ENCODE measurements at places on chromosomes 3 and 15.

DNA sequence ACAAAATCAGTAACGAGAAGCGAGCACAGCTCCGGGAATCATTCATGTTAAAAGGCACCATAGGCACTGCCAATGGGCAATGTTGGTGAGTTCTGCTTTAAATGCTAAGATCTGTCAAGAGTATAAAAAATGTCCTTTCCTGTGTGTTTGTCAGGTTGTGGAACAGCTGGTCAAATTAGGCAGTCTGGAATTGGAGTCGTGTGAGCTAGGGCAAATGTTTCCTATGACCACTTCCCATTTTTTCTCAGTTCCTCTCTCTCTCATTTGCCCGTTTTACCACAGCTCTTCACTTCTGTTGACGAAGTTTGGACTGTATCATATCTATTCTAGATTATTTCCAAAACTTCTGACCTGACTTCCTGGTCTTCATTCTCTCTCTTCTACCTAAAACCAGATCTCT lies 60.8 kb upstream of the GOLIM4 start:
- no peak for DNase-seq

GRCh38 chr15:59886441-59886840 lies 117.7 kb upstream of the FOXB1 start:
- DNase-seq = no peak

DNA sequence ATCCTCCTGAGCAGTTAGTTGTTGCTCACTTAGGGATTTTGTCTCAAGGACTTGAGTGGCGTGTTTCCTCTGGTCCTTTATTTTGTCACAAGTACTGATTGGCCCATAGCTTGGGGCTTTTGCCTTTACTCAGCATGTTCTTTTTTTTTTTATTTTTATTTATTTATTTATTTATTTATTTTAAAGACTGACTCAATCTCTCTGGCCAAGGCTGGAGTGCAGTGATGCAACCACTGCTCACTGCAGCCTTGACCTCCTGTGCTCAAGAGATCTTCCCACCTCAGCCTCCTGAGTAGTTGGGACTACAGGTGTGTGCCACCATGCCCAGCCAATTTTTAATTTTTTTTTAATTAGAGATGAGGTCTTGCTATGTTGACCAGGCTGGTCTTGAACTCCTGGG lies 223.9 kb upstream of the TPM1 start:
- DNase-seq = no peak

DNA sequence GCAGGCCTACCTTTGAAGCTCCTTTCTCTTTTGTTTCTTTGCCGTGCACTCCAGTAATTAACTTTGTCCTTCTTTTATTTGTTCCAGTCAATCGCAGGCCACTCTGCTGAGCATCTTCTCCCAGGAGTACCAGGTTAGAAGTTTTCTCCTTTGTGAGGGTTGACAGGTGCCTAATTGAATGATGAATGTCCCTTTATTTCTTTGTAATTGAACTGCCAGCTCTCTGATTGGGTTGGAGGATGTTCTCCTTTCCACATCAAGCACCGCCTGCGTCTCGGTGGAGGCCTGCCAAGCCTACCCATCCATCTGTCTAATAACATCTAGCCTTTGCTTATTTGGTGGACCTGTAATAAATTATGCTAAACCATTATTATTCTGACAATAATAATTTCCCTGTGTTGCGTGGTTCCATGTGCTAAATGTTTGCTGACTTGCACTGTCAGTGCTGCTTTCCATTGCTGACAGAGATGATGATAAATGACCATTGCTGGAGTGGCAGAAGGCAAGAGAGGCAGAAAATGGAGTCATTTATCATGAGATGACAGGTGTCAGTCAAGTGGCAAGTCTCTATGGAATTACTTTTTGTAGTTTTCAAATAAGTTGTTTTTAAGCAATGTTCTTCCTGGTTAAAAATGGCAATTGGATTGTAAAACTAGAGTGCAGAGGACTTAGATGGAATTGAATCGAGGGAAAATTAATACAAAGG lies 64.9 kb downstream of the CDIN1 start:
- DNase-seq = no peak

- no peak for DNase-seq
These were observed 56.3 kb downstream of the CORO2B start for GRCh38 chr15:68635141-68635540.

DNA sequence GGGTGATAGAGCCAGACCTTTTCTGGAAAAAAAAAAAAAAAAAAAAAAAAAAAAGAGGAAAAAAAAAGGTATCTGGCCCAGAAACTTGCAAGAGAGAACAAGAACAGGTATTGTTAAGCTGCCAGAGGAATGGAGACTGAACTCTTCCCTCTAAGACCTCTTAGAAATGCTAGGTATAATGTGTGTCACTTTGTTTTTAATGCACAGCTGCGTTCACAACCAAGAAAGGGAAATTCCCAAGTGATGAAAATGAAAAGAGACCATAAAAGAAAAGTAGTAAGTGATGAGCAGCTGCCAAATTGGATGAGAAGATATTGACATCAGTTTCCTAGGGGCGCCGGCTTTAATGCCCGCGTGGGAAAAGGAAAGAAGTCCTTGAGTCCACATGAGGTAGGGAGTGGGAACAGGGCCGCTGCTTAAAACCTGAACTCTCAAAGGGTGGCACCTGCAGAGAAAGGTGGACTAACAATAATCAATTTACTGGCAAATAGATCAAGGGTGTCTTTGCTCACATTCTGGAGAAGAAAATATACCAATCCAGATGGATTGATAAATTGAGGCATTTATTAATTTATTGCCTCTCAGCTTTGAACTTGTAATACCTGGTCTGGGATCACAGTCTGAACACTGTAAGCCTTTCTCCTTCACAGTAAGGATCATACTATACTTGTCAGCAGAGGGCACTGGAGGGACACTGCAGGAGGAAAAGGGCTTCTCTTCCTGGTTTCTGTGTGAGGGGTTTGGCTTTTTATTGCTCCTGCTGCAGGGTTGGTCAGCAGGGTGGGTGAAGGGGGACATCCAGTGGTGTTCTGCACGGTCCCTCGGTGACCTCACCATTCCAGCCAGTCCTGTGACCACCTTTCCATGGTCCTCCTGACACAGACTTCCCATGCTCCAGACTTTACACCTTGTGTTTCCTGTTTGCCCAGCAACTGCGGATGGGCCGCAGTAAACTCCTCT lies 131.6 kb downstream of the AQP9 start:
- DNase-seq = peak; percentile 41

DNA sequence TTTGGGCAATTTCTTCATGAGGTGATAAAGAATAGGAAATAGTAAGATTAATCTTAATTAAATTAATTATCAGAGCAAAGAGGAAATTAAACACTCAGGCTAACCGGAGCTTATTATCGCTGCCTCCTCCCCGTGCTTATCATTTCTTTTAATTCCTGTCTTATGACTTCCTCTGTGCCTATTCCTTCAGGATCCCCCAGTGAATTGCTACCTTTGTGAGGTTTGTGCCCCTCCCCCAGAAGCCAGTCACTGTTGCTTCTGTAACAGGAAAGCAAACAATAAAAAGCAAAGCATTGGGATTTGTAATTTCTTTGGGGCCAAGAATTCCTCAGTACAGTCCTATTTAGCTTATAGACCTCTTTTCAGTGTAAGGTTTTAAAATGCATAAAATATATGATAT lies 164.5 kb downstream of the CADPS start:
- no peak for DNase-seq

DNA sequence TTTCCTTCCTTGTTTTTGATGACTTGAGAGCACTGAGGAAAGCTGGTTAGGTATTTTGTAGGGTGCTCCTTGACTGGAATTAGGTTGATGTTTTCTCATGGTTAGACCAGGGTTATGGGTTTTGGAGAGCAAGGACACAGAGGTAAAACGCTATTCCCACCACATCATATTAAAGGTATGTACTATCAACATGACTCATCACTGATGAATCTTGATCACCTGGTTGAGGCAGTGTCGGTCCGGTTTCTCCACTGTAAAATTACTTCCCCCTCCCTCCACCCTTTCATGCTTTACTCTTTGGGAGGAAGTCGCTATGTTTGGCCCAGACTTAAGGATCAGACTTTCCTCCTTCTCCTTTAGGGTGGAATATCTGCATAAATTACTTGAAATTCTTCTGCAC lies 201.6 kb downstream of the EDEM1 start:
- no peak for DNase-seq

DNA sequence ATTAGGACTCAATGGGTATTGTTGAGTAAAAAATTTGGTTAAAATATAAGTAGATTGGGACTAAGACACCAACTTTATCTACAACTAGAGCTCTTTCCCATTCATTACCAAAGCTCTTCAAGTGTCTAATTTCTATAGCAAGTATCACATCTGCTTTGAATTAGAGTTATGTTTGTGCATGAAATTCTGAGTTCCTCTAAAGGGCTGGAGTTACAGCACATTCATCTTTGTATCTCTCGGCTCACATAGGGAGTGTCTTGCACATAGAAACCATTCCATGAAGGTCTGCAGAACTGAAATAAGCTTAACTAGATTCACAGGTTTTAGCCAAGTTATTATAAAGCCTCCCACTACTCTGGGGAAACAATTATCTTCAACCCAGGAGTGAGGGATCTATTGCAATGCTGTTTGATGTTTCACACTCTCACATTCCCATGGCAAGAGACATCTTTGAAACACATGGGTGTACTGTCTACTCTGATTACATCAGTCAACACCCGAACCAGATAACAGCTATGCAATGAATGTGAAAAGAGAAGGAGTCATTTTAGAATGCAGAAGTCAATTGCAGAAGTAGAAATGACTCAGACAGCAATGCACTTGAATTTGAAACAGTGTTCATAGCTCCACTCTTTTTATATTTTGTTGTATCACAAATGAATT lies 93.1 kb upstream of the KBTBD8 start:
- no peak for DNase-seq

- no peak for DNase-seq
These were observed 10.4 kb upstream of the ACAP2 start for GRCh38 chr3:195453236-195453635.

GRCh38 chr15:74889883-74890664 lies at the start of gene MPI:
Gene MPI, plus strand, starts transcription at chr15:74890042. Its CDS starts 32 bp downstream, at chr15:74890074.
- DNase-seq = no peak

DNA sequence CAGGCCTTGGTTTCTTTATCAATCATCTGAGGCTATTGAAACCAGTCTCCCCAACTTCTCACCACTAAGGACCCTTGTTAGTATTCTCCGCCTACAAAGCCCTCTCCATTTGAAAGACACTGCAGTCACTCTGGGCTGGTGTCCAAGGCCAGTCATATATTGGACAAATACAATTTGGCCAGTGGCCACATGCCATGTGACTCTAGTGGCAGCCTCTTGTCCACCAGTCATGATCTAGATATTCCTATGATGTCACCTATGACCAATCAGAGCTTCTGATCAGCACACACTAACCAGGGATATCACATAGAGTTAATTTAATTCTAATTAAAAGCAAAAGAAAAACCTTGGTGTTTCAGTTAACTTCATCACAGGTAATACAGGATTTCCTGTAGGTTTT lies 68.2 kb downstream of the RAB11A start:
- peak; percentile 84 for DNase-seq

DNA sequence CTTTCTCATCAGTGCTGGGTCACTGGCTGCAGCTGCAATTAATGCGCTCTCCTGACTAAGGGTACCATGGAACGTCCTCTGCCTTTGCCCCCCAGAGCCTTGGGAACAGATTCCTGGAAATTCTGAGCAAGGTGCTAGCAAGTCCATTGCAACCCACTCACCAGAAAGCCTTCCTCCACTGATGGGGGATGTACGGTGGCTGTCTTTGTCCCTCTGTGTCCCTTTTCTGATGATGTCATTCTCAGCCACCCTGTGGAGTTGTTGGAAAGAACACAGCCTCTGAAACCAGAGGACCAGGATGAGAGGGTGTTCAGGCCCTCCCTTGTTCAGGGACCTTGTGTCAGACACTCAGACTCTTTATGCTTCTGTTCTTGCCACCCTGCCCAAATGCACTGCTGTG lies 38.1 kb upstream of the ZBTB38 start:
- DNase-seq = no peak

DNA sequence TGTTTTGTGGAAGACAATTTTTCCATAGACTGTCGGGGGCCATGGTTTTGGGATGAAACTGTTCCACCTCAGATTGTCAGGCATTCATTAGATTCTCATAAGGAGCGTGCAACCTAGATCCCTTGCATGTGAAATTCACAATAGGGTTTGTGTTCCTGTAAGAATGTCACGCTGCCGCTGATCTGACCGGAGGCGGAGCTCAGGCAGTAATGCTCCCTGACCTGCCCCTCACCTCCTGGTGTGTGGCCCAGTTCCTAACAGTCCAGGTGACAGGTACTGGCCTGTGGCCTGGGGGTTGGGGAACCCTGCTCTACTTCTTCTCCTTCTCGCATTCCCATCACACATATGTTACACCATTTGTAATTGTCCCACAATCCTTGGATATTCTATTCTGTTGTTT lies 11.0 kb downstream of the CHRNA7 start:
- DNase-seq = no peak

DNA sequence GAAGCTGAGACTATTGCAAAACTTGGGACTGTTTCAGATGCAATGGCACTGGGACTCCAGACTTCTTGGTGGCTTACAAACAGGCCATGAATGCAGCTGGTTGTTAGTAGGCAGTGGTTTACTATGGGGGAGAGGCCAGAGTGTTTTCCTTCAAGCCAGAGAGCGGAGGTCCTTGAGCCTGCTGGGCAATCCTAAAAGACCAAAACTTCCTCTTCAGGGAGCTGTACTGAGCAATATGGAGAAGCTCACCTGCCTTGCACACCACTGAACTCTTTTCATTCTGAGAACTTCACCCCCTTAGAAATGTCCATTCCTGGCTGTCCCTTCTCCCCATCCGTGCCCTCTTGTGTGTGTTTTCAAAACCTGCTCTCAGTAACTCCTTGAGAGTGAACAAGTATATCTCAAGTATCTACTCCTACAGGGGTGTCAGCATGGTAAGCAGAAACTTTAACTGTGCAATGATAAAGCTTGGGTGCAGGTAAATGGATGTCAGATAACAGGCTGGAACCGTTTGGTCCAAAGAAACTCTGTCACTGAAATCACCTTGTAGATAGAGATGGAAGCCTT lies 213.9 kb downstream of the CLSTN2 start:
- no peak for DNase-seq

DNA sequence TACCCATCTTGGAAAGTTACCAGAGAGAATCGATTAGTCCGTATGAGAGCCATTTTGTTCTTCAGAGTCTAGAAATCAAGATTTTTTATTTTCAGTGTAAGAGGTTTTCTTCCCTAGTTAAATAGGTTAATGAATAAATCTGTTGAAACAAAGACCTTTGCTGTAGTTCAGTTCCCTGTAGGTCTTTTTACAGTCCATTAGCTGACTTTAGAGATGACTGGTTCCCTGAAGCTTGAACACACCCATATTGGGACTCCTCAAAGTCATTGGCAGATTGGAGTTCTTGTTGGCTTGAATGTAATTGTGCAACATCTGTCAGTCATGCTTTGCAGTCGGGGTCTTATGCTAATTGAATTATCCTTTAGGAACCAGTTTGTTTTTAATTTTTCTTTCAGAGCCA lies 45.3 kb downstream of the SEMA6D start:
- DNase-seq = no peak

DNA sequence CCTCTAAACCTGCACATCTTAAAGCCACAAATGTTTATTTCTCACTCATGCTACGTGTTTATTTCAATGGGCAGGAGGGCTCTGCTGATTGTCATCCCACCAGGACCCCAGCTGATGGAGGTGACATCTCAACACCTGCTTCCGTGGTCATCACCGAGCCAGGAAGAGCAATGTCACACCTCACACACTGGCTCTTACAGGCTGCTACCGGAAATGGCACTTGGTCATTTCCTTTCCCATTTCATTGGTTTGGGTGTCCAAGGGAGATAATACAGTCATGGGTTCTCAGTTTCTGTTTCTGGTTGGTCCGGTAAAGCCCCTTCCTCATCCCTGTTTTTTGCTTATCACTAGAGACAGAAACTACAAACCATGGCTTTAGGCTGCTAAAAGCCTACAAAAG lies 41.9 kb downstream of the ABHD2 start:
- no peak for DNase-seq
